ENCODE measurements at places on chromosomes 5 and 9.

- no peak for DNase-seq
These were observed 1.1 kb downstream of the PTGER4 start for GRCh38 chr5:40680741-40681362.

DNA sequence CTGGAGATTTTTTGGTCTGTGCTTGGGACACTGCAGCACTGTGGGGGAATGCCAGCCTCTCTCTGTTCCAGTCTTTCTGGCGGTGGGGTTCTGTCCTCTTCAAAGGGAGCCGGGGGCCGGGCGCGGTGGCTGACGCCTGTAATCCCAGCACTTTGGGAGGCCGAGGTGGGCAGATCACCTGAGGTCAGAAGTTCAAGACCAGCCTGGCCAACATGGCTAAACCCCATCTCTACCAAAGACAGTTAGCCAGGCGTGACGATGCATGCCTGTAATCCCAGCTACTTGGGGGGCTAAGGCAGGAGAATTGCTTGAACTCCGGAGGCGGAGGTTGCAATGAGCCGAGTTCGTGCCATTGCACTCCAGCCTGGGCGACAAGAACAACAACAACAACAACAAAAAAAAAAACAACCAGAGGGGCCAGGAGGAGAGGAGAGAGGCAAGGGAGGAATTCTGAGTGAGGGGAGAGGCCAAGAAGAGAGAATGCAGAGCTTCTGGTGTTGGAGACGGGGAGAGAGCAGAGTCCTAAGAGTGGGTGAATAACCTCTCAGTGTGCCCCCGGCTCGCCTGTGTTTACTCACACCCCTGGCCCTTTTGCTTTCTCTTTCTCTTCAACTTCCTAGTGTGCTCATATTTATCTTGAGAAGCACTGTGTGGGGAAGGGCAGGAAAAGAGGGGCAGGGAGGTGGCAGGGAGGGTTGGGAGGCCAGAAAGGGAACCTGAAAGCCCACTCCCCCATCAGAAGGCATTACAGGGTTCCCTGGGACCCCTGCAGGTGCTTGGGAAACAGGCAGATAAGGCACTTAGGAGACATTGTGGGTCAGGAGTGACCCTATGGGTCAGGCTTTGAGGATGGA lies 3.2 kb upstream of the SET start:
- no peak for DNase-seq

DNA sequence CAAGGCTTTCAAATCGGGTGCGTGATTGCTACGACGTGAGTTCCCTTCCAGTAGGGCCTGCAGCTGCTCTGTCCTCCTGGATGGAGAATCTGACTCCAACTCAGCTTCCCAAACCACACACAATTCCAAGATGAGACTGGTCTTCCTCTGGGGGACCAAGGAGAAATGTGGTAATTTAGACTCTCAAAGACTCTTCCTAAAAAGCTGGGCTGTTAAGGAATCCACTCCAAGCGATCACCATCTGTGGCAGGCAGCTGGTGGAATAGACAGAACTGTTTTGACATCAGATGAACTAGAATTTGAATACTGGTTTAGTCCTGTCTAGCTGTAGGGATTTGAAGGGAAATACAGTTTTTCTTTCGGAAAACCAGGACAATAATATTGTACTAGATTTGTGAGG lies 130.7 kb upstream of the KLF4 start:
- no peak for DNase-seq

GRCh38 chr5:76960004-76960625 lies 7.3 kb downstream of the CRHBP start:
- DNase-seq = no peak

GRCh38 chr9:12708562-12709298 lies 15.5 kb downstream of the TYRP1 start:
- no peak for DNase-seq

GRCh38 chr5:143836161-143836725 lies 24.3 kb downstream of the HMHB1 start:
- no peak for DNase-seq

- DNase-seq = no peak
These were observed 70.8 kb upstream of the UNC5A start for GRCh38 chr5:176739461-176740051.

- DNase-seq = no peak
These were observed 66.2 kb downstream of the HSPA4 start for GRCh38 chr5:133117912-133118445.

DNA sequence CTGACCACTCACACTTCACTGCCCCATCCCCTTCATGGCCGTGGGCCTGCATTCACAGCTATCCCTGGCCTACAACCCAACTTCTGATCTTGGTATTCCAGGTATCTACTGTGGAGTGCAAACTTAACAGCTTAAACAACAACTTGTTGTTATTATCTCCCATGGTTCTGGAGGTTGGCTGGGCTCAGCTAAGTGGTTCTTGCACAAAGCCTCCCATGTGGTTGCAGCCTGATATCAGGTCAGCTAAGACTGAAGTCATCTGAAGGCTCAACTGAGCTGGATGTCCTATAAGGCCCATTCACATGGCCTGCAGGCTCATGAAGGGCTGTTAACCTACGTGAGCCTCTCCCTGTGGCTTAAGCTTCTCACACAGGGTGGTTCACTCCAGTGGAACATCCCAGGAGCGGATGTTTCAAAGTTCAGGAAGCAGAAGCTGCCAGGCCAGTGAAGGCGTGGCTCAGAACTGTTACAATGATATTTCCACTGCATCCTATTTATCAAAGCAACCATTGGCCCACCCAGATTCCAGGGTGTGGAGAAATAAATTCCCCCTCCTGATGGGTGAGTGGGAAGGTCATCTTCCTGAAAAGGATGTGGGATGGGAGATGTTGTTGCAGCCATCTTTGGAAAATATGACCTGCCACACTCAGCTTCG lies 30.0 kb upstream of the TRIO start:
- no peak for DNase-seq

- no peak for DNase-seq
These were observed 7.8 kb downstream of the NOL6 start for GRCh38 chr9:33465596-33466564.

- no peak for DNase-seq
These were observed 144.6 kb downstream of the ACER2 start for GRCh38 chr9:19553441-19553840.

DNA sequence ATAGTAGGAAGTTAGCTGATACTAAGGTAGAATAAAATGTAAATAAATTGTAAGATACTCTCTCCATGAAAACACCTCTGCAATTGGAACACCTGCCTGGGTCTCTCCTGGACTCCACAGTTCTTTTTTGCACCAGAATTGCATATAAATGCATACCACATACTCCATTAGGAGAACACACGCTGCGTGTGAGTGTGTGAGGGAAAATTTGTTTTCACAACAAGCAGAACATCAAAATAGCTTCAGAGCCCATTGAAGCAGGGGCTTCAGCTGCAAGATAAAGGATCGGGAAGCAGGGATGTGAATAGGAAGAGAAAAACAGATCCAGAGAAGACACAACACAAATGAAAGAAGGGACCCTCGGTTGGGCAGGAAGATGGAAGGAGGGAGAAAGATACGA lies 389.8 kb upstream of the BRINP1 start:
- DNase-seq = no peak

DNA sequence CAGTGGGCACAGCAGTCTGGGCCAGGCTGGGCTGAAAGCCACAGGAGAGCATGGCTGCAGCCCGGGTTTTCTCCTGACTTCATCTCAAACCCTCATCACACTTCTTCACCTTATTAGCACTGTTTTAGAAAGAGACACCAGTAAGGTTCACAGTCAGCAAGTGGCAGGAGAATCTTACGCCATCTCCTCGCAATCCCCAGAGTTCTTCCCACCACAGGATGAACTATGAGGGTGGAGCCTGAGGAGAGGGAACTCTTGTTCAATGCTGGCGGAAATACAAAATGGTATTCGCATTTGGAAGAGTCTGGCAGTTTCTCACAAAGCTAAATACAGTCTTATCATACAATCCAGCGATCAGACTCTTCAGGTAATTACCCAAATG lies 14.7 kb downstream of the BICD2 start:
- DNase-seq = no peak

GRCh38 chr9:68476422-68476821 lies 64.3 kb downstream of the TMEM252 start:
- no peak for DNase-seq

GRCh38 chr9:21295992-21296391 lies 9.1 kb downstream of the IFNA5 start:
- no peak for DNase-seq

DNA sequence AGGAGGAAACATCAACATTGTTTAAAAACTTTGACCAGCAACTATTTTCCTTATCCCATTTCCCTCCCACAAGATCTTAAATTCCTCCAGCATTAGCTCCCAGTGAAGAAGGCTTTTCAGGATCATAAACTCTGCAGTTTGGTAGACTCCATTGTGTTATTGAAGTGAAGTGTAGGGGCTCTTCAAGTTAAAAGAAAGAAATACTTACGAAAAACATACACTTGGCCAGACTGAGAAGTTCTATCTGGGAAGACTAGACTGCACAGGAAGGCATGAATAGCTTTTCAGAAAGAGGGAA lies 22.3 kb downstream of the LIFR start:
- DNase-seq = no peak

- no peak for DNase-seq
These were observed 127.4 kb downstream of the BARX1 start for GRCh38 chr9:93827545-93828330.

DNA sequence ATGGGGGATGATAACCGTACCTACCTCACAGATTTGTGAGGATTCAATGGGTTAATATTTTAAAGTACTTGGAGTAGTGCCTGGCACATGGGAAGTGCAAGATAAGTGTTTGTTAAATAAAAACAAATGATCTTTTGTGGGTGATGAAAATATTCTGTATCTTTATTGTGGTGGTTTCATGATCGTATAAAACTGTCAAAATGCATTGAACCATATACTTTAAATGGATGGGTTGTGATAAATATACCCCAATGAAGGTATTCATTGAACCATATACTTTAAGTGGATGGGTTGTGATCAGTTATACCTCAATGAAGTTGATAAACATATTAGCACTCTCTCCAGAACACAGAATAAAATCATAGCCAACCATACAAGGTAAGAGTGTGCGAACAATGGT lies 234.5 kb downstream of the CRB2 start:
- DNase-seq = no peak

DNA sequence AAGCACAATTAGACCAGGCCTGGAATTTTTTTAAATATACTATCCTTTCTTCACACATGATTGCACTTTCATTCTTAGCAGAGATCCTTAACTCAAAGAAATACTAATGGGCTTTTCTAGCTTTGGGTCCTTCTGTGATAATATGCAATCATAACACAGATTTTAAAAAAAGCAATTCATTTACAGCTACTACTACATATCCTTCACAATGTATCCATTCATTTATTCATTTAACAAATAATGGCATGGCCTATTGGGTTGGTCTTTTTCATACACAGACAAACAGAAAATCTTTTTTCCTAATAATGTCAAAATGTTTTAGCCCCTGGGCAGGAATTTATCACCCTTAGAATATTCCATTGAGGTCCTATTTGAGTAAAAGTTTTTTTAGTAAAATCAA lies 47.0 kb downstream of the SAXO1 start:
- no peak for DNase-seq

- no peak for DNase-seq
These were observed 60.9 kb upstream of the TLR4 start for GRCh38 chr9:117643288-117643654.

DNA sequence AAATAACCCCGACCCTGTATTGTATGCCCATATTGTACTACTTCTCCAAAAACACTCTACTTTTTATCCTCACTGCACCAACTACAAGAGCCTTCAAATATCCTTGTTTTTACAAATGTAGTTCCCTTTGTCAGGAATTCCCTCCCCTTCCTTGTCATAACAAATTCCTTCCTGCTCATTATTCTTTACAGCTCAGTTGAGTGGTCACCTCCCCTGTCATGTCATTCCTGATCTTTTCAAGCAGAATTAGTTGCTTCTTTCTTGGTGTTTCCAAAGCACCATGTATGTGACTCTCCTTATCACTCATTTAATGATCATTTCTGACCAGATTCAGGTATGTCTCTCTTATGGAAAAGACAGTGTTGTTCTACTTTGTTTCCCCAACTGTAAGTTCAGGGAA lies 194.2 kb upstream of the SMC2 start:
- no peak for DNase-seq

DNA sequence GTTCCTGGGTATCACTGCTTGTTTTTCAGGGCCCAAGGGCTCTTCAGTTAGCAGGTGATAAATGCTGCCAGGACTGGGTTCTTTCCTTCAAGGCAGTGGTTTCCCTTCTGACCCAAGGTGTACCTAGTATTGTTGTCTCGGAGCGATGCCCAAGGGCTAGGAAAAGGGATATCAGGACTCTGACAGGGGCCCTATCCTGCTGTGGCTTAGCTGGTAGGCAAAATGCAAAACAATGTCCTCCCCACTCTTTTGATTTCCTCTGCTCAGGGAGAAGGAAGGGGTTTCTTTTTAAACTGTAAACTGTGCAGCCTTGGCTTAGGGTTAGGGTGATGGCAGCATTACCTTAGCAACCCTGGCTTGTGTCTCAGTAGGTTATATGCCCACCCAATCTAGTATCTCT lies 508.8 kb upstream of the CTNND2 start:
- DNase-seq = no peak

DNA sequence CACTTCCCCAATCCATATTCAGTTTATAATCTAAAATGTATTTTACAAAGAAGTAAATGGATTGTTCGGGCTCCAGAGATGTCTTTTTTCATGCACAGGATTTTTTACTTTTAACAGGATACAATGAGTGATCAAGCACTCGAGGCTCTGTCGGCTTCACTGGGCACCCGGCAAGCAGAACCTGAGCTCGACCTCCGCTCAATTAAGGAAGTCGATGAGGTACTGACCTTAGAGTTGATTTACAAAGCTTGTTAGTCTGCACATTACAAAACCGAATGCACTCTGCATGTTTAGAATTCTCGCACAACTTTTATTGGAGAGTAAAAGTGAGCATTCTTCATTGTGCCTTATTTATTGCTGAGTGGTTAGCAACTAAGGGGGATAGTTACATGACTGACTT lies 65.2 kb downstream of the ERAP1 start:
- no peak for DNase-seq

DNA sequence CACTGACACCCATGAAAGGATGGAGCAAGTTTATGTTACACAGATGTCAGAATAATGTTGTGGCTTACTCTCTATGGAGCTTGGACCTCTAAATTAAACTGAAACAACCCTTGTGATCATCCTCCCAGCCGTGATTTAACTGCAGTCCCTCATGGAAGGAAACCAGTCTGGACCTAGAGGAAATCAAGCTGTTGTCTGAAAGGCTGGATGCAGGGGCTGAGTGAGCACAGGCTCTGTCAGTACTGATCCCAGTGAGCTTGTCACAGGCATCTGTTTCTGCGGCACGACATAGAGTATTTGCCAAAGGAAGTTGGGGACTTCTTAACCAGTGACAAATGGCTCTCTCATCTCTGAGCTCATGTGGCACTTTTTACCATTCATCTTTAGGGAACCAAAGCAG lies 282.9 kb upstream of the MAP3K1 start:
- DNase-seq = no peak

- no peak for DNase-seq
These were observed 2.8 kb downstream of the SCAI start for GRCh38 chr9:125140576-125140975.

GRCh38 chr9:95420518-95420917 lies 96.3 kb downstream of the PTCH1 start:
- no peak for DNase-seq

DNA sequence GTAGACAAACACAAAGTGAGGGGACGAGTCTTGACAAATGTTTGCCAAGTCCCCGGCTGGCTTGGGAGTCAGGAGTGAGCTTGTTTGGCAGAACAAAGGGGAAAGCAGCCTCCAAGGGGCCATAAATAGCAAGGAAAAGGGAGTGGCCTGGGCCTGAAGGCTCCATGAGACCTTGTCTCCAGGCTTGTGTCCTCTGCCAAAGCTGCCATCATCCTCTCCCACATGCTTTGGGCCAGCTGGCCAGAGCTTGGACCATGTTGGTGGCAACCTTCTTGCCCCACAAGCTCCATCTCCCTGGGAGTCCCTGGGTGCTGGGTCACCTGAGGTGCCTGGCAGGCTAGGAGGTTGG lies 13.3 kb upstream of the PITX1 start:
- DNase-seq = no peak
